ENCODE measurements at places on chromosomes 11 and 22.
A peak's percentile ranks its signal among the peaks of the same experiment; 100 is the strongest.

- DNase-seq = no peak
These were observed 414.9 kb downstream of the TBC1D22A start for GRCh38 chr22:47177334-47177815.

DNA sequence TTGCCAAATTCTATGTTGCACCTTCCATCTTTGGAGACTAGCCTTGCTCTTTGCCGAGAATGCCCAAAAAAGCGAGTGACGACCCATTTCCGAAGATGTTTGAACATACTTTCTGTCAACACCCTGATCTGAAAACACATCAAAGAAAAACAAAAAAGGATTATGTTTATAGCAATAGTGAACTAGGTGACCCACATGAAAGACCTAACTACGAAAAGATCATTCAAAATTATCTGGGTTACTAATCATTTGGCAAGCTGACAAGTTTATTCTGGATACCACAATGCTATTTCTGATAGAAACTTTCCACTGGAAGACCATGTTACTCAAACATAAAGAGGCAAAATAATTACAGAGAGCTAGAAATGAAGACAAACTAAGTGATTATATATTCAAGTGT, 27.0 kb downstream of the KCNJ1 start:
- no peak for DNase-seq

DNA sequence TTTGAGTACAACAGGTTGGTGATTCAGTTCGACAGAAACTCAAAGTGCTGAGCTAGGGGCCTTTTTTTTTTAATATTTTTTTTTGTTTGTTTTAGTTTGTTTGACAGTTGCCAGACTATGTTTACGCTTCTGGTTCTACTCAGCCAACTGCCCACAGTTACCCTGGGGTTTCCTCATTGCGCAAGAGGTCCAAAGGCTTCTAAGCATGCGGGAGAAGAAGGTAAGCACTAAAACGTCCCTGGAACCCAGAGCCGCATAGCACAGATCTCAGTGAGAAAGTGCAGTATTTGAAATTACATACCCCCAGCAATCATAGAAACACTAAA, 649 bp downstream of the PRRG4 start:
- DNase-seq = peak; percentile 61

- no peak for DNase-seq
These were observed 14.3 kb upstream of the P2RY2 start for GRCh38 chr11:73203790-73204189.

- DNase-seq = no peak
These were observed 137.4 kb upstream of the LARGE1 start for GRCh38 chr22:34057726-34058125.

DNA sequence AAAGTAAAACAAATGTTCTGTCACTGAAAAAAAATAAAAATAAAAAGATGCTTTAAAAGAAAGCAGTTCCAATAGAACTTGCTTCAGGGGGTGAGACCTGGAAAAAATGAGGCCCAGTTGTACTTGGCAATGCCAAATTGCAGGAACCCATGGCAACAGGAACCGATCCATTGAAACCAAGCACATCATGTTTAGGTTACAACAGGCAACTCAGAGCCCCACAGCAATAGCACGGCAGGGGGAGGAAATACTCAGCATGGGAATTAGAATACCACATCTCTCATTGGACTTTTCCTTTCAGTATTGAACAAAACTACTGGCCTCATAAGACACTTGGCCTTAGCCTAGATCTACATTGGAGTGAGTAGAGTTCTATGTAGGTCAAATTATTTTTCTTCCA, 84.3 kb downstream of the MSANTD4 start:
- DNase-seq = no peak

DNA sequence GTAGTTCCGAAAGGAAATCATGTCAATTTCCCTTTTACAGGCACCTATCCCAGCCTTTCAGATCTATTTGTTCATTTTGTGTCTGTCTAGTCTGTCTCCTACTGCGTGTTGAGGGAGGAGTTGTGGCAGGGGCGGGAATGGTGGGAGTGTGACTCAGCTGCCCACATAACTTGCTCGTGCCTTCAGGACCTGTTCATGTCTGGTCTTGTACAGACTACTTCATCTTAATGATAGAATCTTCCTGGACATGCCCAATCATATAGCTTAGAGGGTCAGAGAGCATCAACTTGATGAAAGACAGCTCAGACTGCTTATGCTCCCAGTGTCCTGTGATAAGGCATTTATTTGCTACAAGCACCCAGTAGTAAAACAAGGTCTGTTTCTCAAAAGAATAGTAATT, 61.0 kb upstream of the BIRC3 start:
- no peak for DNase-seq

DNA sequence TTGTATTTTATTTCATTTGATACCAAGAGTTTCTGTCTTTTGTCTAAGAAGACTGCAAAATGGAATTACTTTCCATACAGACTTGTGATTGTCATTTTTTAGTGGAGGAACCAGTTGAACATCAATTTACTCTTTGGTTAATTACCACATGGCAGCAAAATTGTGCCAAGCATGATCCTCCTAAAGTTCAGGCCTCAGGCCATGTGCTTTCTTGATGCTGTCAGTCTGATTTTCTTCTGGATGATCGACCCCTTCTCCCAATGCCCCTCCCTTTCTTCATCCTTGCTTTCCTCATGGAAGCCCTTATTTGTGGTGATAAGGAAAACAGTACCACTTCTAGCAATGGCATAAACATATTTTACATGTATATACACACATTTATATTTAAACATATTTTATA, 76.2 kb downstream of the SVIP start:
- DNase-seq = no peak

DNA sequence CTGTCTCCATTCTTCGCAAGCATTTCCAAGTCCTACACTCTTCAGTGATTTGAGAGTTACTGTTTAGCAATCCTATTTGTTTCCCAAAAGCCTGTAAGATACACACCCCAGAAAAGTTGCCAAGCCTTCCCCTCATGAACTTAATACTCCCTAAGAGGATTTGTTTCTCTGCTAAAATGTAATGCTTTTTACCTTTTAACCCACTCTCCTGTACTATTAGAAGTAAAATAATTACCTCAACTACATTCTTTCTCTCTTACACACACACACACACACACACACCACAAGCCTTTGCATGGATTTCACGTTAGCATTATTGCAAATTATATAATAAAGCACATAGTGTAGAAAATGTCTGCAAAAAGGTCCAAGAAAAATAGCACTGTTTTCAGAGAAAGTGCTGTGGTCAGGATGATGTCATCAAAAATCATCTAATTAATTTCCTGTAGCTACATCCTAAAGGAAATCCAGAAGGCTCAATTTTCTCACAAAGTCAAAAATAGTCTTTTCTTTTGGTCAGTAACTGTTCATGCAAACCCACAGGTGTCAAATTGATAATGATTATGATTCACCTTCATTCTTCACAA, 364.1 kb upstream of the PITPNB start:
- DNase-seq = no peak

GRCh38 chr11:762421-763072, 14.7 kb downstream of the GATD1 start:
- no peak for DNase-seq

DNA sequence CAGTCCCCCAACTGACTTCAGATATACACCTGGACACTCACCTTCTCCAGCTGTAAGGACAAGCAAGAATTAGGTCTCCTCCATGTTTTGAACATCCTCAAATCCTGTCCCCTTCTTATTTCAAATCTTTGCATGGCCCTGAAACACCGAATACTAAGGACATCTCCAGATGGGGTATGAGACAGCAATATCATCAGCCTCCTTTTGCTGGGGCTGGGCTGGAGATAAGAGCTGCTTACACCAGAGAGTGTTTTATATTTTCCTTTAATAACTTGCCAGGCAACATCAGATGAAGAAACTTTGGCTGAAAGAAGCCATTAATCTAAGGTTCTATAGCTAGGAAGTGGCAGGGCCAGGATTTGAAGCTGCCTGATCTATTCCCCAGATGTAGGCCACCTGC, 21.6 kb downstream of the TUG1 start:
- DNase-seq = no peak

- DNase-seq = no peak
These were observed 219.7 kb downstream of the CEP164 start for GRCh38 chr11:117547195-117547850.

DNA sequence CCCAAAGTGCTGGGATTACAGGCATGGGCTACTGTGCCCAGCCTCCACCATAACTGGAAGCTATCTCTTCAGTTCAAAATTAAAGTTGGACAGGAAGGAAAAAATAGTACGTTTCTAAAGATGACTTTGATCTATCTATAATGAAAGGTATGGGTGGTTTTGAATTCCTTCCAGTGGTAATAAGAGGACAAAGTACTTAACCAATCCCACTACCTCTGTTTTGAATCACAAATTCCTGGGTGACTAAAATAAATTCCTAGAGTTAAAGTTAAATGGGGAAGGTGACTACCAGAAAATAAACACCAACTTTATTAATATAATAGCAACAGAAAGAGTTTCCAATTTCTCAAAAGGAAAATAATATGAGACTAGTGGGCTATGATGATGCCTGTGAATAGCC, 9.1 kb downstream of the PHF5A start:
- no peak for DNase-seq

GRCh38 chr11:4960877-4961276, 5.4 kb upstream of the OR51A2 start:
- DNase-seq = no peak

GRCh38 chr11:28636033-28636432, 527.8 kb downstream of the METTL15 start:
- no peak for DNase-seq

DNA sequence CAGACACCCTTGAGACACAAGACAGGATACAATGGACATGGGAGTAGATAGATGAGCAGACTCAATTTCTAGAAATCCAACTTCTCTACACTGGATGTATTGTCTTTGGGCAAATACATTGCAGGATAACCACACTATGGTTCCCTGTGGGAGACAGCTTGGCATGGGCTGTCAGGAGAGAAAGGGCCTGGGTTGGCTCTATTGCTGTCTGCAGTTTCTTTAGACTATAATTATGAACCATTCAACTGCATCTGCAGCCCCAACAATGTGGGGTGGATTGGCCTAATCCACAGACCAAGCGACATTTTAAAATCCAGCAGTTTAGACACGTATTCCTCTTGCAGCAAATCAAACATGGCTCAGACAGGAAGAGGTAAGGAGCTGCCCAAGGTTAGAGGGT, 60.3 kb downstream of the ETS1 start:
- no peak for DNase-seq

DNA sequence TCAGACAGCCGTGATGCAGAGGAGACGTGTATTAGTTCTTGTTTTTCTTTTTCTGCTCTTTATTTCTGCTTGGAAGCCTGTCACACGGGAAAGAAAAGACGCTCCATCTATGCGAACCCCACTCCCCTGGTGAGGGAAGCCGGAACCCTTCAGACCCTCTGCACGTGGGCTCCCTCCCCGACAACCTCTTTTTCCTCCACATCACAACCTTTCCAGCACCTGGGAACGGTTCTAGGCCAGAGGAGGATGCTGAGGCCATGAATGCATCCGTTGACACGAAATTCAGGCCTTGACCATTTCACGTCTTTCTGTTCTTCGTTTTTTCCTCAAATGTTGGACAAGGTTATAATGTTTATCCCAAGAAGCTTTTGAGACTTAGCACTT, 85.3 kb upstream of the WNT7B start:
- DNase-seq = no peak

- peak; percentile 82 for DNase-seq
These were observed 14.5 kb downstream of the XNDC1N start for GRCh38 chr11:71913756-71914526.

GRCh38 chr11:107777110-107777509, 65.3 kb upstream of the SLN start:
- no peak for DNase-seq

- no peak for DNase-seq
These were observed 11.0 kb downstream of the XRRA1 start for GRCh38 chr11:74937696-74938475.

GRCh38 chr22:35961480-35962295, 66.9 kb downstream of the RBFOX2 start:
- no peak for DNase-seq

- DNase-seq = no peak
These were observed 44.9 kb downstream of the EXT2 start for GRCh38 chr11:44140372-44140771.

DNA sequence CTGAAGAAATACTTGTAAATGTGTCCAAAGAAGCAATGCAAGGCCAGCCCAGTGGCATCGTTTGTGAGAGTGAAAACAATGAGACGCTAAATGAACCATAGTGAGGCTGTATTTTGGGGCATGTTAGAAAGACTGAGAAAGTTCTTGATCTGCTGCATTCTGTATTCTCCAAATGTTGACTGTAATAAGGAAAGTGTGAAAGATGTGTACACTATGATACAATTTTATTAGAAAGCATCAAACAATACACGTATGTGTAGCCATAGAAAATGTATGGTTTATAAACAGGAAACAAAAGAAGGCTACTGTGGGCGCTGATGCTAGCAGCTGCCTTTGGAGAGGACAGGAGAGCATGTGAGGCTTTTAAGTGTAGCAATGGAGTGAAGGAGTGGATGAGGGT, 233.5 kb upstream of the E2F8 start:
- no peak for DNase-seq

DNA sequence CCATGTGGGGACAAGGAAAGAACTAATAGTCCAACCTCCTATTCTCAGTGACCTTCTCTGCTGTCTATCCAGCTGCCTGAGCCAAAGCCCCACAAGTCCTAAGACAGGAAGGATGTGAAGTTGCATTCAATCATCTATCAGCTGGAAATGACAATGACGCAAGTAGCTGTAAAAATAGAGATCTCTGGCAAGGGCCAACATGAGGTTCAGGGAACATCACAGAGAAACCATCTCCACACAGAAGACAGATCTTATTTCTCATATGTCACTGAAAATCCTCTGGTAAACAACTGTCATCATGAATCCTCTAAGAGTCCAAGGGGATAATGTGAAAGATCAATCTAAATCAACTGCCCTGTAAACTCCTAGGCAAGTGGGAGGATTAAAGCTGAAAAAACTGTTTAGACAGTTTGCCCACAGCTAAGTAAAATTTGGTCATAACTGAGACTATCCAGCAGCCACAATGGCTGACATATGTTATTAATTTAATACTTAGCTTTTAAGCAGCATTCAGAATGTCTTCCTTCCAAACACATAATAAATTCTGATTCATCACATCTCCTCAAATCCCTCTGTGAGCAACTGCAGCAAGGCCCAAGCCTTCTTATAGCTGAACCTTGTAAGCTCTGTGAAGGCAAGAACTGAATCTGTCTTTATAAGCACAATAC, 52.1 kb downstream of the ALG9 start:
- DNase-seq = no peak

DNA sequence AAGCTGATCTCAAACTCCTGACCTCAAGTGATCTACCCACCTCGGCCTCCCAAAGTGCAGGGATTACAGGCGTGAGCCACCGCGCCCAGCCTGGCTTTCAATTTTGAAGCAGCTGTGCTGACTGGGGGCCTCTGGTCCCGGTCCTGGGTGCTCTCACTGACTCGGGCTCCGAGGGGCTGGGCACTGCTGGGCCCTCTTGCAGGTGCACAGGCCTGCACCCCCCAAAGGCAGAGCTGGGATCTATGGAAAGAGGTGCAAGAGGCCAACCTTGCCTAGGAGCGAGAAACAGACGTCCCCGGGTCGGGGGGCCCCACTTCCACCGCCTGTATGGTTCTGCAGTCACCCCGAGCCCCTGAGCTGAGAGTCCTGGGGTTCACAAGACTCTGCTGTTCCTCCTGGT, 33.2 kb downstream of the KIAA0930 start:
- no peak for DNase-seq

- no peak for DNase-seq
These were observed at the start of gene DGCR6 for GRCh38 chr22:18905540-18906409. Gene DGCR6, plus strand, starts transcription at chr22:18906320. Its CDS starts 55 bp downstream, at chr22:18906375.

Measured in MM.1S (cell line).